ENCODE measurements at places on chromosomes 12 and 14.

DNA sequence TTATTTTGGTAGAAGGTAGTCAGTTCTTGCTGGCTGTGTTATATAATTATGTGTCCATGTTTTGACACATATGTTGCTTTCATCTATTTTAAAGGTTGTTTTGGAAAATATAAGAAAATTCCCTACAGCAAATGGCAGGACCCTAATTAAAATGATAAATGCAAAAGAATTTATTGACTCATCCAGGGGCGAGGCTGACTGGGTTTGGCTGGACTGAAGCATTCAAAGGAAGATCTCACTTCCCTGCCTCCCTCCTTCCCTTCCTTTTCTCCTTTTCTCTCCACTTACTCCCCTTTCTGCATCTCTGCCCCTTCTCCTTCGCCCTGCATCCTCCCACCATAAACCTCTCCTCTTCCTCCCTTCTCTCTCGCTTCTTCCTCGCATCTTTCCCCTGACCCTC lies 129.6 kb downstream of the SNAPC1 start:
- DNase-seq: no peak

GRCh38 chr12:91825999-91826398 lies 319.6 kb downstream of the BTG1 start:
- no peak for DNase-seq

GRCh38 chr12:52646613-52647012 lies 5.4 kb downstream of the KRT2 start:
- DNase-seq: no peak

GRCh38 chr12:24127919-24128721 lies 178.7 kb upstream of the SOX5 start:
- no peak for DNase-seq

DNA sequence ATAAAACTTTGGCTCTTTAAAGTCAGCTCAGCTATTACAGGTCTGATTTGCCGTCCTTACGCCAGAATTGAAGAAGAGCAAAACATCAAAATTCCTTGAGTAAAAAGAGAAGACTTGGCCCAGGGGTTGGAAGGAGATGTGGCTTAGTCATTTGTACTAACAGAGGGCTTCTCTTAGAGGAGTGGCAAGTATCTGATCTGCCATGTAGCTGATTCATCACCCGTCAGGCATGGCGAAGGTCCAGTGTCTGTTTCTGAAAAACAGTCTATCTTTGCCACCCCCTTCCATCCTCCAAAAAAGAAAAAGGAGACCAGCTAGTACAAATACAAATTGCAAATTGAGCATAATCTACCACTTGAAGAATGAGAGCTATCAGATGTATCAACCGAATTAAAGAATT lies 91.9 kb downstream of the RAD52 start:
- no peak for DNase-seq

DNA sequence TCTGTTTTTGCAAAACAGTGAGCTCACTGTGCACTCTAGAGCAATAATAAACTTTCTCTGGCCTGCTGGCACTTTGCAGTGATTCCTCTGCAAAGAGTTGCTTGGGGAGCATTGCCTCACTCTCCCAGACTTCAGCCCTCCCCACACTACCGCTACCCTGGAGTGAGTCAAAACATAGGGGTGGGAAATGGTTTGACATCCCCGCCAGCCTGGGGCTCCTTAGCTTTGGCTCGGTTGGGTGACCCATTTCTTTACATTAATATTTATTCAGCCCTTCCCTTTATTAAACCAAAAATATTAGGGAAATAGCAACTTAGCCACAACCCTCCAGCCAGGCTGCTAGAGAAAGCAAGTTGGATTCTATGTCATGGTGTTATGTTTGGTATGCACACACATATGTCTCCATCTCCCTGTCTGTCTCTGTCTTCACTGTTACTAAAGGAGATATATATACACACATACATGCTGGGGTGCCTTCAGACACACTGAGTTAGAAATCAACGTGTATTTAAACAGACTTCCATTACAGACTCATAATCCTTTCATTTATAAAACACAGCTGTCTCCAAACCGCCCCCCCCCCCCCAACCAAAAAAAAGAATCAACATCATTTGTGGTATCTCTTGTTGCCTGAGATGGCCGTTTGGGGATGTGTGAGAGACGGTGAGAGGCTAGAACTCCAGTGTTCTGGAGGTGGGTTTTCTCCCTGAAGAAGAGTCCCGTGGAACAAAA lies 3.4 kb upstream of the IRF2BPL start:
- DNase-seq: no peak

DNA sequence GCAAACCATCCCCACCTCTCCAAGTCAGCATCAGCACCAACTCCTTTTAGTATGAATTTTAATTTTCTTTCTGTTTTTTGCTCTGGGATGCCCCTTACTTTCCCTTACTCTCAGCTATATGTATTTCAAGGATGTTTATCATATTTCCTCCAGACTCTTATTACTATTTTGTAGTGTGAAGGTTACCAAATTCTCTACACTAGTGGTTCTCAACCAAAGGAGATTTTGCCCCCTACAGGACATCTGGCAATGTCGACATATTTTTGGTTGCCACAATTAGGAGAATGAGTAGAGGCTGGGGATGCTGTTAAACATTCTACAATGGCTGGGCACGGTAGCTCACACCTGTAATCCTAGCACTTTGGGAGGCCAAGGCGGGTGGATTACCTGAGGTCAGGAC lies 29.1 kb upstream of the SOS2 start:
- peak; percentile 26 for DNase-seq

Data from HFF-Myc (cell line).